C1 segment of cervical spinal cord (tissue), 14 donors: ENCODE measurements at places on chromosomes 7 and 10.

DNA sequence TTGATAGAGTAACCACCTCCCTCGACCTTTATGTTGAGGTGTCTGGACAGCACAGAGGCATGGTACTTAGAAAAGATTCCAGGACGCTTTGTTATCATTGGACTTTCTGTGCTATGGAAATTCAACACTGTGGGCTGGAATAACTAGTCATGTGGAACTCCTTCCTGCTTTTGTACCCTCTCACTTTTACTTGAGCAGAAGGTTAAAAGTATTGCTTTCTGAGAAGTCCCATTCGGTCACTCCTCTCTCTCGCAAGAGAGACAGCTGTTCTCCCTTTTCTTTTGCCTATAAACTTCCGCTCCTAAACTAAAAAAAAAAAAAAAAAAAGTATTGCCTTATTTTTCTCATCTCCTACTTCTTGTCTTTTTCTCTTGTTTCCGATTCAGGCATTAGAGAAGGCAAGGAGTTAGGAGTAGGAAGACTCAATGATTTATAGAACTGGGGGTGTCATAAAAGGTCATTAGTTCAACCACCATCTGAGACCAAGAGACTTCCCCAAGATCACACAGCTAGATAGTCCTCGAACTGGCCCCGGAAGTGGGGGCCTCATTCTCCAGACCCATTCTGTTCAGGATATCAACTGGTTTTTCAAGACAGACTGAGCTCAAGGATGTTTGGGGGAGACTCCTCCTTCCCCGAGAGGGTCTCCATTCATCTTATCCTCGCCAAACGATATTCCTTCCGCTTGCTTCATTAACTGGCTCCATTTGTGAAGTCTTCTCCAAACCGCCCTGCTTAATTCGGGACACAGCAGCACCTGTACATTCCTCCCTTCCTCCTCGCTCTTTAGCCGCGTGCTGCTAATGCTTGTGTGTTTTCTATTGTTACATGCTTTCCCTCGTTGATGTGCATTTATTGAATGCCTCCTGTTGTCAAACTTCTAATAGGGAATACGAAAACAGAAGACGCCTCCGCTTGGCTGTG lies 995 bp upstream of the INPP5F start:
- DNase-seq, result no peak

DNA sequence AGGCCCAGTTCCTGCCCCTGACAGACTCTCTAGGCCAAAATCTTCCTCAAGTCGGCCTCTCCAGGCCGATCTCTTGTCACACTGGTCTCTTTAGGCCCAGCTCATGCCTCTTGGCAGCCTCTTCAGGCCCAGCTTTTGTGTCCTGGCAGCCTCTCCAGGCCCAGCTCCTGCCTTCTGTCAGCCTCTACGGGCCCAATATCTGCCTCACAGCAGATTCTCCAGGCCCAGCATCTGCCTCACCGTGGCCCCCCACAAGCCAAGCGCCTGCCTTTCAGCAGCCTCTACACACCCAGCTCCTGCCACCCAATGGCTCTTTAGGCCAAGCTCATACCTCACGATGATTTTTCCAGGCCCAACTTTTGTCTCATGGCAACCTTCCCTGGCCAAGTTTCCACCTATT lies 33.0 kb upstream of the VKORC1L1 start:
- no peak for DNase-seq

DNA sequence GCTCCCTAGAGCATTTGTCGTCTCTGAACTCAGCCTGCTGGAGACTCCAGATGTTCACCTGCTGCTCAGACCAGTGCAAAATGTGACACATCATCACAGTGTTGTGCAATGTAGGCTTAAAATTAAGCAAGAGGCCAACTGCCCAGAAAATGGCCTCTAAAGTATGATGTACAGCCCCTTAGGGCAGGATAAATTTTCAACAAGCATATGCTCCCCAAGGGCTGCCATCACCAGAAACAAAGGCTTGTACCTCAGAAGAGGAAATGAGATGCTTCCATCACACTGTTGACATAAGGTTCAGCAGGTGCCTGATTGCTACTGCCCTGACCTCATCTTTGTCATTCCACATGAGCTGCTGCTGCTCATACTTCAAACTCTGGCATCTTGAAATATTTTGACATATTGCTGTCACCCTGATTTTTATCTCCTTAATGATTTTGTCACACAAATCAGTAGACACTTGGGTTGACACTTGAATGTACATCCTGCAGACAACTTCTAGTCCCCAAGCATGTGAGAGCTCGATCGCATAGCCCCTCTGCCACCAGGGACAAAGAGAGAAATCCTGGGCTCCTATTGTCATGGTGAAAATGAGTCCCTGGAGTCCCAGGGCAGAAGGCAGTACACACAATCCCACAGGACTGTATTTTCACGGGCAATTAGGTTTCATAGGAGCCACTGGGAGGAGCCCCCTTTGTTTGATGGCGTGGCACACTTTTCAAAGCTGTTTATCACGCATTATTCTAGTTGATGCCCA lies 219.7 kb upstream of the STK17A start:
- DNase-seq, result no peak

- DNase-seq, result no peak
These were observed 278.1 kb downstream of the HTR7 start for GRCh38 chr10:90579602-90580242.

- no peak for DNase-seq
These were observed 24.2 kb downstream of the PRPS1L1 start for GRCh38 chr7:18003286-18003994.

DNA sequence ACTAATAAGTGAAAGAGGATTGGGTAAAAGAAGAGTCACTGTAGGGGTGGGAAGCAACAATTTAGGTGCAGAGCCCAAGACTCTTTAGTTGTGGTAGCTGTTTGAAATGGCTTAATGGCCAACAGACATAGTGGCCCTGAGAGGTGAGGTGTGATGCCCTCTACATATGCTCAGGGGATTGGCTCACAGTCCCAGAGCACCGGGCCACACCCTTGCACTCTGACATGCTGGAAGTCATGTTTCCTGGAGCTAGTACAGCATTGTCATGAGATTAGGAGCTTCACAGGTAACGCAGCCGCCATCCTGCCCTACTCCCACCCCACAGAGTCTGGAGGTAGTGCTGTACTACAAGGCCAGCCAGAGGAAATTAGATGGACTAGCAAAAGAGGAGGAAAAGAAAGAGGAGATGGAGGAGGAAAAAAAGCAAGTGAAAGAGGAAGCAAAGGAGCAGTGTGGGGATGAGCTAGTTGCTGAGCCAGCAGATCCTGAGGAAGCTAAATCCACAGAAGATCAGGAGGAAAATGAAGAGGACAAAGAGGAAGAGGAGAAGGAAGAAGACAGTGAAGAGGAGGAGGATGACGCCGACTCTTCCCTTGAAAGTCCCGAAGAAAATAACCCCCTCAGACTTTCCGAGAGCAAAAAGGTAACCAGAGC lies 14.8 kb upstream of the FLNC start:
- no peak for DNase-seq

DNA sequence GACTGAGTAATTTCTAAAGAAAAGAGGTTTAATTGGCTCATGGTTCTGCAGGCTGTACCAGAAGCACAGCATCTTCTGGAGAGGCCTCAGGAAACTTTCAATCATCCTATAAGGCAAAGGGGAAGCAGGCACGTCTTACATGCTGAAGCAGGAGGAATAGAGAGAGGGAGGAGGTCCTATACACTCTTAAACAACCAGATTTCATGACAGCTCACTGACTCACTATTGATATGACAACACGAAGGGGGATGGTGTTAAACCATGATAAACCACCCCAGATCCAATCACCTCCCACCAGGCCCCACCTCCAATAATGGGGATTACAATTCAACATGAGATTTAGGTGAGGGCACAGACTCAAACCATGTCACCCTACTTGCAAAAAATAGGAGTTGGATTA lies 201.5 kb downstream of the CDK14 start:
- no peak for DNase-seq

- DNase-seq, result no peak
These were observed 85.0 kb downstream of the PODXL start for GRCh38 chr7:131471250-131472004.

GRCh38 chr7:23468526-23469149 lies 1.7 kb downstream of the IGF2BP3 start:
- no peak for DNase-seq

DNA sequence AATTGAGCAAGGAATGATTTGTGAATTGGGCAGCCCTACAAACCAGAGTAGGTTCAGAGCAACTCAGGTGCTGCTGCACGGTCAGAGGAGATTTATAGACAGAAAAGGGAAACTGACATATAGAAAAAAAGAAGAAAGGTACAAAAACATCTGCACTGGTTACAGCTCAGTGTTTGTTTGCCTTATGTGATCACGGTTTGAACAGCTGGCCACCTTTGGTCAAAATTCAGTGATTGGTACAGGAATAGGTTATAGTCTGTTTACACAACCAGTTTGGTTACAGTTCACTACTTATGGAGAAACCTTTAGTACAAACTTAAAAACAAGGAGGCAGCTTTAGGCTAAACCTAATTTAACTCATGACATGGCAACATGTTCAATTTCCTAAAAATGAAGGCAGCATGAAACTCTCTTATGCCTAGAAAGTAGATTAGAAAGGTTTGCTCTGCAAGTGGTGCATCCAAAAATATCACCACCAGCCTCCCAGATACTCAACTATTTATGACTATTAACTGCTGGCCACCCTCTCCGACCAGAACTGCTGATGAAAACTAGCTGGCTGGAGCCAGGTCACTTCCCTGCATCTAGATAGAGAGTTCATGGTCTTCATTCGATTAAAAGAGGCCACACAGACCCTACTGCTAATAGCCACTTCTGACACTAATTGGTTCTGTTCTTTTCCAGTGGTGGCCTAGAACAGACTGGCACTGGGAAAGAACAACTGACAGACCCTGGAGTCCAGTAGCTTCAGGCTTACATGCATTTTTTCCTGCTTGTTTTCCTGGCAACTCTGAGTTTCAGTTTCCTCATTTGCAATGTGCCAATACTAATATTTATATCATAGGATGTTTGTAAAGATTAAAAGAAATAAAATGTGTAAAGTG lies 548.0 kb downstream of the CCSER2 start:
- DNase-seq, result no peak
